BJ (cell line): ENCODE measurements at places on chromosomes 11 and 22.

- no peak for DNase-seq
These were observed 57.9 kb upstream of the MMP13 start for GRCh38 chr11:103013421-103013820.

DNA sequence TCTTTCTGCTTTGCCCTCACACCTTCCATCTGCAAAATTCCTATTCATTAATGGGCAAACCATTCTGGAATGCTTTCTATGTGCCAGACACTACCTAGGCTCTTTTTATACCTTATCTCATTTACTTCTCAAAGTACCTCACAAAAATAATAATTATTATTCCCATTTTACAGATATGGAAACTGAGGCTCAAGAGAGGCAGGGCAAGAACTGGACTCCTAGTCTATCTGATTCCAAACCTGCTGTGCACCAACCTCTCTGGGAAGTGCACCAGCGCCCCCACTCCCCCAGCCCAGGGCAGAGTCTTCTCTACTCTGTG, 826 bp upstream of the DGAT2 start:
- DNase-seq, result no peak

- no peak for DNase-seq
These were observed 5.6 kb downstream of the MN1 start for GRCh38 chr22:27795696-27796517.

DNA sequence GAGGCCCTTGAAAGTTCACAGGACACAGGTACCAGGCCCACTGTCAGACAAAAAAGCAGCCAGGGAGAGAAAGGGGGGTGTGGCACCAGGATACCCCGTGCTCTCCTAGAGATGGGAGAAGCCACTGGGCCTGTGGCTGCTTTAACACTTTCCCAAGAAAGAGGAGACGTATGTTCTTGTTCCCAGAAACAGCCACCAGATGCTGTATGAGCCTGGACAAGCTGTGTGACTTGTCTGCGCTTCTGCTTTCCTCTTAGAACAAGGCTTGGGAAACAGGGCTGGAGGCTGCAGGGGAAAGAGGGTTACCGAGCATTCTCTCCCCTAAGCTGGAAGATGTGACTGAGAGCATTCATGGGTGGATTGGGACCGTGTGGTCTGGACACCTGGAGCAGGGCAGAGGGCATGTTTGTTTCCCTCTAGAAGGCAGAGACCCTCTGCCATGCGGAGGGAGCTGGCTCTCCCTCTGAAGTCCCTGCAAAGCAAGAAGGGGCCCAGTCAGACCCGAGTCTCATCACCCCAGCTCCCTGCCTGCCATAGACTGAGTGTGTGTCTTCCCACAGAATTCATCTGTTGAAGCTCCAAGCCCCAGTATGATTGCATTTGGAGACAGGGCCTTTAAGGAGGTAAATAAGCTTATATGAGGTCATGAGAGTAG, 74.1 kb downstream of the TRIM29 start:
- DNase-seq, result no peak

GRCh38 chr22:29167032-29167911, 38.4 kb upstream of the EMID1 start:
- DNase-seq, result no peak

DNA sequence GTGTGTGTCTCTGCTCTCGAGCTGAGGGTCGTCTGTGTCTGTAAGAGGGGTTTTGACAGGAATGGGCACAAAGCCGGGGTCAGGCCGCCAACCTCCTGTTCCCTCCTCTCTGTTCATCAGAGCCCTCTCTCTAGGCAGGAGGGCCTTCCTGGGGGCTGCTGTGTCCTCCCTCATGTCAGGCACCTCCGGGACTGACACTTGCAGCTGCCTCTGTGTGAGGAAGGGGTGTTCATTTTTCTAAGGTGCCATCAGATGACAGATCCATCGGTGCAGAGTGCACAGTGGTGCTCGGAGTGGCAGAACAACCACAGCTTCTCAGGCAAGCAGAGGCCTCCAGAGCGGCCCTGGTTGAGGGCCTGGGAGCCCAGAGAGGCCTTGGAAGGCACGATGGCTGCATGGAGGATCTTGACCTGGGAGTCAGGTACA, 265.4 kb upstream of the B3GAT1 start:
- no peak for DNase-seq

GRCh38 chr11:126898802-126899201, 101.8 kb downstream of the KIRREL3 start:
- DNase-seq, result no peak

DNA sequence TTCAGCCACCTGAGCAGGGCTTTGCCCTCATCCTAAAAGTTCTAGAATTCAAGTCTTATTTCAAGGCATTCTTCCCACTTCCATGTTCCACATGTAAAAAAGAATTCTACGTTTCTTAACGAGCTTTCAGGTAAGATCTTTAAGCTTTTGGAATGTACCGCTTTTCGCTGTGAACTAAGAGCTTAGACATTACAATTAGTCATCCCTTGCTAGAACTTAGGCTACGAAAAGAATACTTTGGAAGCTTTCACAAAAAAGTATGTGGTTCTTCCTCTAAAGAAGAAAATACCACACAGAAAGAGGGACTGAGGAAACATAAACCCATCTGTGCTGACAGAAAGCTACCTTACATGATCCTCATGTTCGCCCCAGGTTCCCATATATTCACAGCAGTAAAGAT, 1.9 kb downstream of the NUMA1 start:
- DNase-seq, result no peak

DNA sequence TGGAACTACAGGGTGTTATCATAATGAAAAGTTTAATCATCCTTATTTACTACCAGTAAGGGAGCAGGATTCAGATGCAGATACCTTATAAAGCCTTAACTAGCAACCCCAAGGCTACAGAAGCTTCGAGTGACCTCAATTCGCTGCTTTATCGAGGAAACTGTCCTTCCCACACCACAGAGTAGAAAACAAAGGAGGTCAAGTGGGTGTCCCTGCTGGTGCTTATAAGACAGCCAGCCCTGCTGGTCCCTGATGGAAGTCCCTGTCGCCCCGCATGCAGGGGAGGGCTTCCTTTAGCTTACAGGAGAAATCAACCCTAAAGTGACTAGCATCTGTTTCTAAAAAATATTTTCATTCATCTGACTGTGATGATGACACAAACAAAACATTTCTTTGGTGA, 7.3 kb downstream of the MN1 start:
- no peak for DNase-seq

DNA sequence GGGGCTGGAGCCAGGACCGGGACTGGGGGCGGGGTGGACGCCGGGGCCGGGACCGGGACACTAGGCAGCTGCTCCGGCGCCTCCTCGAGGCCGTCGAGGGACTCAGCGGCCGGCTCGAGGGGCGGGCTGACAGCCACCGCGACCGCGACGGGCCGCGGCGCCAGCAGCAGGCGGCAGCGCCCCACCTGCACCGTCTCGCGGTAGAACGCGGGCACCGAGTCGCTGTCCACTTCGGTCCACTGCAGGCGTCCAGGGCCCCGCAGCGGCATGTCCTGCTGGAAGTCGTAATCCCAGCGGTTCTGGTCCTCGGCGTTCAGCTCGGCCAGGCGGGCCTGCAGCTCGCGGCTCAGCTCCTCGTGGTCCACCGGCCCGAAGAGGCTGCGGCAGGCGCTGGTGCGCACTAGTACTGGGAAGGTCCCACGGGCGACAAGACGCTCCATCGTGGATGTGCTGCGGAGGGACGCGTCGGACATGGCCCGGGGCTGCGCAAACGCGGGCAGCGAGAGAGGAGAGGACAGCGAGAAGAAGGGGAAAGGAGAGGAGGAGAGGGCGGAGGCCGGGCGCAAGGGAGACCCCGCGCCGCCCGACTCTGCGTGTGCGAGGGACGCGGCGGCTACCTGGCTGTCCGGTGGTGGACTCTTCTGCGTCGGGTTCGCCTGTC, 428 bp downstream of the CDKN1C start:
- no peak for DNase-seq

- peak; percentile 92 for DNase-seq
These were observed 196.5 kb downstream of the TENM4 start for GRCh38 chr11:79244241-79244772.

GRCh38 chr11:101442936-101443521, 140.8 kb downstream of the TRPC6 start:
- DNase-seq, result no peak

- DNase-seq, result no peak
These were observed 30.8 kb upstream of the CELSR1 start for GRCh38 chr22:46568102-46568809.

- no peak for DNase-seq
These were observed 15.5 kb upstream of the C22orf39 start for GRCh38 chr22:19463008-19463407.

DNA sequence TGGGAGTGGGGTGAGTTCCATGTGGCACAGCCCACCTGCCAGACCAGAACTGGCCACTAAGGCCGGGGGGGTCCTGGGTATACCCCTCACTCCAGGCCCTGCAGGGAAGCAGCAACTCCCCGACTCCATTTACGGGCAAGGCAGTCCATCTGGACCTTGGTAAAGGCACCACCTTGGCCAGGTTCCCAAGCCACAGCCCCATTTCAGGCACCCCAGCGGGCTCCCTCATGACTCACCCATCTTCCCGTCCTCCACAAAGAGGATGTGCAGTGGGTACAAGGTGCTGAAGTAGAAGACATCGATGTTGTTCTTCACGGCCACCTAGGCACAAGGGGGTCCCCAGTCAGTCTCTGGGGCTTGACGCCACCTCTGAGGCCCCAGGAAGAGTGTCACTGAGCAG, 15.7 kb upstream of the RASL10A start:
- DNase-seq, result no peak

DNA sequence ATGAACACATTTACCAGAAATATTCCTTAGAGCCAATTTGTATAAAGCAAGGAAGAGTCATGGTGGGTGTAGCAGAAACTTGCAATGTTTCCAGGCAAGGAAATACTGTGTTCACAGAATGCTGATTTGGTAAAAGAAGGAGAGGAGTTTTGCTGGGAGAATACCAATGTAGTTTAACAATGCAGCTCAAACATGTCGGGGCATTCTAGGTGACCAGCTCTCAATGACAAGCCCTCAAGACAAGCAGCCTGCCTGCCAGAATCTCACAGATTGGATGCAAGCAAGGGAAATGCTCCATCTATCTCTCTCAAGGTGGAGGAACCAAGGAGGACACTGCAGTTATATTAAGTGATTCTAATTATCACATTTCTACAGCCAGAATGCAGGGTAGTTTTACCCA, 190.4 kb downstream of the MAML2 start:
- no peak for DNase-seq

DNA sequence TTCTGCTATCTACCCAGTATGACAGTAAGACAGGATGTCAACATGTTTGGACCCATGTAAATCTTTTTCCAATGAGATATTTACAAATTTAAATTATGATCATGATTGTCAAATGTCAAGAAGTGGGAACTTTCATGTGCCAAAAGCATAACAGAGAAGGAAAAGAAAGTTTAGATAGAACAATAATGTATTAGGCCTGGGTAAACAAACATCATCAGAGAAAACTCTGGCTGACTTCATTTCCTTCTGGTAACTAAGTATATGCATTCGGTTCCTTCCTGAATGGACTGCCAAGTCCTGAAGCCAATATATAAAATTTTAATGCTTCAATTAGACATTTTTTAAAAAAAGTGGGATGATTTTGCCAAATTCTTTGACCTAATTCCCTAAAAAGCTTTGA, 16.5 kb downstream of the RNF141 start:
- no peak for DNase-seq

DNA sequence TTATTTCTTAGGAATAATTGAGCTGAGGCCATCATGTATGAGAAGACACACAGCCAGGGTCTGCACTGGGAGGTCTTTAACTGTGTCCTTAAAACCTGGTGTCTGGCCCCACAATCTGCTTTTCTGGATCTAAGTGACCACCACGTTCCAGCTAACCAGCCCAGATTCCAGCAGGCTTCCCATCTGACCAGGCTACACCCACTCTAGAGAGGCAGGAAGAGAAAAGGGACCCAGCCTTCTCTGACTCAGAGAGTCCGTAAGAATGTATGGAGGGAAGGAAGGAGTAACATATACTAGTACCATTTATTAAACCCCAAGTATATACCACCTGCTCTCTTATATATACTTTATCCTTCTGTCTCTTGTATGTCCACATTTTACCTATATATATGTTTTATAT, 80.1 kb downstream of the LDLRAD3 start:
- DNase-seq, result no peak

DNA sequence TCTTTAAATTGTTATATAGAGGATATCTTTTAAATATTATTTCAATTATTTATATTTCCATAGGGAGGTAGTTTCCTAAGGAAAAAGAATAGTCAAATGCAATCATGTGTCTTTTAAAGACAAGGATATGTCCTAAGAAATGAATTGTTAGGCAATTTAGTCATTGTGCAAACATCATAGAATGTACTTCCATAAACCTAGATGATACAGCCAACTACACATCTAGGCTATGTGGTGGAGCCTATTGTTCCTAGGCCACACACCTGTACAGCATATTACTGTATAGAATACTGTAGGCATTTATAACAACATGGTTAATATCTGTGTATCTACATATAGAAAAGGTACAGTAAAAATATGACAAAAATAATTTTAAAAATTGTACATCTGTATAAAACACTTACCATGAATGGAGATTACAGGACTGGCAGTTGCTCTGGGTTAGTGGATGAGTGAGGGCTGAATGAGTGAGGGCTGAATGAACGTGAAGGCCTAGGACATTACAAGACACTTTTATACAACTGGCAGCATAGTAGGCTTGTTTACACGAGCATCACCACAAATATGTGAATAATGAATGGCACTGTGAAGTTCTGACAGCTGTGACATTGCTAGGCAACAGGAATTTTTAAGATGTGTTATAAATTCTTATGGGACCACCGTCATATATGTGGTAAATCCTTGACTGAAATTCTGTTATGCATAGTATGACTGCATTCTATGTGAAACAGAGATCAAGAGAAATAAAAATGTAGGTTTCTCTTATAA, 1879.0 kb upstream of the RAG2 start:
- no peak for DNase-seq

DNA sequence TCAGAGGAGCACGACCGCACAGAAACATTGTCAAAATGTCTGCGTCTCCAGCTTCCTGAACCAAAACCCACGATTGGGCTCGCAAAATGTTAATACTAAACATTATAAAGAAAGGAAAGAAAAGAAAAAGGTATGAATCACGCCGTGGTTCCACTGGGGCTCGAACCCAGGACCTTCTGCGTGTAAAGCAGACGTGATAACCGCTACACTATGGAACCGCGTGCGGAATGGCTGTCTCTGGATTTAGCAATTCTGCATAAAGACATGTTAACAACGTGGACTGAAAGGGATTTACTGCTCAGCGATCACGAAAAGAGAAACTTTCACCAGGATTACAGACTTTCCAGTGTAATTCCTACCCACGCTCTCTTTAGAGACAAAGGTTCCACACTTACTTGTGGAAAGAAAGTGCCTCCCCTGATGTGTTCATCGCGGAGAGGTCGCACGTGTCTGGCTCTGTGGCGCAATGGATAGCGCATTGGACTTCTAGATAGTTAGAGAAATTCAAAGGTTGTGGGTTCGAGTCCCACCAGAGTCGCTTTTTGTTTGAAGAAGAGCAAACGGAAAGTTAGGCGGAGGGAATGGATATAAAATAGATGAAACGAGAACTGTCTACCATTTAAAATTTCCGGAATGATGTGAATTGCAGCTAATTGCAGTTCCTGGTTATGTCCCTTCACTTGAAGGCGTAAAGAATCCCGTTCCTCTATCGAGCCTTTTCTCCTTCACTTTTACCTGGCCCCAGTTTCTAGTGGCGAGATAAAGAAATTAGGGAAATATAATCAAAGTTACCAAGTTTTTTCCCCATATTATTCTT, 39.7 kb downstream of the OR4D9 start:
- peak; percentile 68 for DNase-seq

- no peak for DNase-seq
These were observed 55.1 kb downstream of the CYTH4 start for GRCh38 chr22:37337204-37337943.
